HFFc6 (cell line): ENCODE measurements at places on chromosomes 1 and 21. TPM values are rescaled to one million over a fixed set of nuclear protein-coding genes. Genes with fewer than 3 reads are reported as not detected.

GIPC2 gene
- total RNA-seq, result 0.20 to 0.57 TPM (median 0.56 TPM) in 3 replicates

TAS1R3 gene
- total RNA-seq, result 0.11 to 0.18 TPM (median 0.14 TPM) in 3 replicates

DNA sequence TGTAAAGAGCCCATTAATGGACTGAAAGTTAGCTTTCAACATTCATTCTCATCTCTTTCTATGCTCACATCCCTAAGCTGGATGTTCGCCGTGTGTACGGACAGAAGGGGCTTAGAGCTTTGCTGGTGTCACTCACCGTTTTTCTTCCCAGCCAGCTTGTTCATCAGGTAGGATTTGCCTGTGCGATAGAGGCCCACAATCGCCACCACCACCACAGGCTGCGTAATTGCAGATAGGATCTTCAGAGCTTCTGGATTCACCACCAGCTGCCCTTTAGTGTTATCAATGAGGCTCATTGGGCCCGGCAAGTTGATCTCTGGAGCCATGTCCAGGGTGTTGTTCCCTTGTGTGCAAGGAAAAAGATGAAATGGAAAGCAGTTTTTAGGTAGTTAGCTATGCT is 4.3 kb downstream of the GBP2 start:
- no peak for DNase-seq

GRCh38 chr1:206505702-206506355 is 1.5 kb upstream of the RASSF5 start:
- DNase-seq, result peak; percentile 26

GRCh38 chr1:43556782-43557181 is 26.1 kb downstream of the PTPRF start:
- DNase-seq, result no peak

- no peak for DNase-seq
These were observed 1.8 kb upstream of the WLS start for GRCh38 chr1:68234094-68234493.
